ENCODE measurements at places on chromosomes 1 and 21.

- DNase-seq: no peak
Observed at GRCh38 chr1:6770751-6771440, 14.4 kb upstream of the CAMTA1 start.

DNA sequence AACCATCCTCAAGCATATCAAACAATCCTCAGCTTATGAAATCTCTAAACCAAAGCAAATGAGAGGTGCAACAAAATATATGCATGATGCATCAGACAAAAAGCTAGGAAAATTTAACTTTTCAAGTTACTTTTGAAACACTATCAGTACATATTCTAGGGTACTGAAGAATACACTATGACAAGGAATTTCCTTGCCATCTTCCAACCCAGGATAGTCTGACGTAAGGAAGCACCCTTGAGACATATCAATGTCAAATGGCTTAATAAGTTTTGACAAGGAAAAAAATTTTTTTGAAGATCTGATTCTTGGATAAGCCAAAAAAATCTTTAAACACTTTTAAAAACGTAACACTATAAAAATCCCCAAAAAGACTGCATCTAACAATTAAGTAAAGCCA lies 64.9 kb downstream of the KIFAP3 start:
- DNase-seq: no peak

DNA sequence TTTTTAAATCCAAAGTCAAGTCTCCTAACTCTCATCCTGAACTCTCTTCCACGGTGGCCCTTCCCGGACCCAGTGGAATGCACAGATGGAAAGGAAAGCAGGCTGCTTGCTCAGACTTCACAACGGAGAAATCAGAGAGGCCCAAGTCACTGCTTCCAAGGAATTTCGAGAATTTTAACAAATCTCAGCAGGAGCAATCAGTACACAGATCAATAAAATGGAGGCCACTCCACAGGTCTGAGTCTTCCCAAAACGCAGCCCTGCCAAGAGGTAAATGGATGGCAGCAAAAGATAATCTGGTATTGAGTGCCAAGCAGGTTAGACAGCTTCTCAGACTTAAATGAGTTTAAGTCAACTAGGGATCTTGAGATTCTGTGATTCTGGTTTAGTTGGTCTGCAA lies 81.1 kb upstream of the TIAM1 start:
- no peak for DNase-seq

- DNase-seq: no peak
Observed at GRCh38 chr1:221858818-221859611, 117.1 kb upstream of the DUSP10 start.

GRCh38 chr1:157132616-157133167 lies 5.5 kb downstream of the ETV3 start:
- DNase-seq: no peak

DNA sequence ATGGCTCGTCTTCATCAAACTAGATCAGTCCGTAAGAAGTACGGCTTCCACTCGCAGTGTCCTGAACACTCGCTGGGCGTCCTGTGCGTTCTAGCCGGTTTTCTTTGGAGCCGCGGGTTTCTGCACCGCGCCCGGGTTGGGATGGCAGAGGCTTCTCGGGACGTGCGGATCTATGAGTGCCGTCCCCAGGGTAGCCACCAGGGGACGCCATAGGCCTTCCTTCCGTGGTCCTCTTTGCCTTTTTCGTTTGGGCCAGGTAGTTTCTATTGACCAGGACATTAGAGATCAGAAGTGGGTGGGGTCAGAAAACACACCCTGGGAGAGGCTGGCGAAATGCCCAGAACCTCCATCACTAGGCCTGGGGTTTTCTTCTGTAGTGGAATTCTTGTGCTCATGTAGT lies 273.8 kb downstream of the FAM72C start:
- DNase-seq: no peak

DNA sequence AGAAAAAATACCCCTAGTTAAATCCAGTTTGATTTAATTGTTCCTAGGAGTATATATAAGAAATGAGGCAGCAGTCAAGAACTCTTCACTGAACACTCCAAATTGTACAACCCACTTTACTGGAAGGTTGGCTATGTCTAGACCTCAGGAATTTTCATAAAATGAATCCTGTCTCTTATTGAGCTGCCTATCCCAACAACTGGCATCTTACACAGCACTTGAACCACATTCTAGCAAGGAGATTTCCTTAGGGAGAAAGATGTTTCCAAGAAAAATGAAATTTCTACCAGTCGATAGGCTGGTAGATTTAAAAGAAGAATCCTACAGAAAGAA lies 16.3 kb downstream of the RNF19B start:
- no peak for DNase-seq

DNA sequence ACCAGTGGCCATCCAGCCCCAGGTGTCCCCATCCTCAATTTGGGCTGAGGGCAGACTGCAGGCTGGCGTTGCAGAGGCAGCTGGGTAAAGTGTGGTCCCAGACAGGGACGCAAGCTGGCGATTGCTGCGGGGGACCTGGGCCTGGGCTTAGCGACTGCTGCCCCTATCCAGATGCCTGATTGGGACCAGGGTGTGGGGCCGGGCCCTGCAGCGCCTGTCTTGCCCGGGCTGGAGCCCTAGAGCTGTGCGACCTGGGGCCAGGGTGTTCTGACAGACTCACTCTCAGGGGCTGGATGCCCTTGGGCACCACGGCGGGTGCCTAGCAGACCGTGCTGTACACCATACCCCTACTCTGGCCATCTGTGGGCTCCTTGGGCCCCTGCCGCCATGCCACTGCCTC lies 16.2 kb upstream of the FAAP20 start:
- DNase-seq: no peak

- DNase-seq: no peak
Observed at GRCh38 chr1:96059736-96060135, 661.8 kb upstream of the PTBP2 start.

- DNase-seq: no peak
Observed at GRCh38 chr1:11769274-11769673, 7.3 kb downstream of the C1orf167 start.

DNA sequence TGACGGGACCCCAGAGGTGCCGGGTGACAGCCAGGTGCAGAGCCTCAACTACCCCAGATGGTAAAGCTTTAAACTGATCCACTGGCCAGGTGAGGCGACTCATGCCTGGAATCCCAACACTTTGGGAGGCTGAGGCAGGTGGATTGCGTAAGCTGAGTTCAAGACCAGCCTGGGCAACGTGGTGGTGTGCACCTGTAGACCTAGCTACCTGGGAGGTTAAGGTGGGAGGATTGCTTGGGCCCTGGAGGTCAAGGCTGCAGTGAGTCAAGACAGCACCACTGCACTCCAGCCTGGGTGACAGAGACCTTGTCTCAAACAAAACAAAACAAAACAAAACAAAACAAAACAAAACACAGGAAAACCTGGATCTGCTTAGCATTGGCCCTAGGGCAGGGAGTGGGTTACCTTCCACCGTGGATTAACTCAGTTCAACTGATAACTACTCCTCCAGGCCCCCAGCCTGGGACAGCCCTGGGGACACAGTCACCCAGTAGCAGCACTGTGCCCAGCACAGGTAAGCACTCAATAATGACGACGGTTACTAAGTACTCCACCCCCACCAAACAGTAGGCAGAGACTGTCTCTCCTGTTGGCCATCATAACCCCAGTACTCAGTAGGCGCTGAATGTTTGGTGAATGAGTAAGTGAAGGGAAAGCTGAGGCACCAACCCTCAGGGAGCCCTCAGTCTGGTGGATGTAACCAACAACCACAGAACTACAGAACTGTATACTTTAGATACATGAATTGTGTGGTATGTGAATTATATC lies 21.6 kb downstream of the SLC66A1 start:
- no peak for DNase-seq

- DNase-seq: no peak
Observed at GRCh38 chr21:14771593-14771992, 225.5 kb upstream of the SAMSN1 start.

DNA sequence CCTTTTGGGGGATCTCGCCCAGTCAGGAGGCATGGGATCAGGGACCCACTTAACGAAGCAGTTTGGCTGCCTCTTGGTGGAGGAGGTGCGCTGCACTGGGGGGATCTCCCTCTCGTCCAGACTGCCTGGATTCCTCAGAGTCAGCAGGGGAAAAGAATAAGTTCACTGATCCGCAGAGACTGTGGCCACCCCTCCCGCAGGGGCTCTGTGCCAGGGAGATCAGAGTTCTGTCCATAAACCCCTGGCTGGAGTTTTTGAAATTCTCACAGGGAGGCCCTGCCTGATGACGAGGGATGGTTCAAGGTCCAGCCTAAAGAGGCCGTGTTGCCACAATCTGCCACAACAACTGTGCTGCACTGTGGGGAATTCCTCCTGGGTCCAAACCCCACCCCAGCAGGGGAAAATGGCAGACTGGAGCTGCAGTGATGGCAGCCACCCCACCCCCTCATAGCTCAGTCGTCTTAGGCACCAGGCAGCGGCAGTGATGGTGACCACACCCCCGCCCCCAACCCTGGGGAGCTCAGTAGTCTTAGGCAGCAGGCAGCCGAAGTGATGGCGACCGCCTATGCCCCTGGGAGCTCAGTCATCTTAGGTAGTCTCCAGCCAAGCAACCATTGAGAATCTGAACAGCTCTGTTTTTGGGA lies 273.8 kb upstream of the USP25 start:
- DNase-seq: peak; percentile 10

DNA sequence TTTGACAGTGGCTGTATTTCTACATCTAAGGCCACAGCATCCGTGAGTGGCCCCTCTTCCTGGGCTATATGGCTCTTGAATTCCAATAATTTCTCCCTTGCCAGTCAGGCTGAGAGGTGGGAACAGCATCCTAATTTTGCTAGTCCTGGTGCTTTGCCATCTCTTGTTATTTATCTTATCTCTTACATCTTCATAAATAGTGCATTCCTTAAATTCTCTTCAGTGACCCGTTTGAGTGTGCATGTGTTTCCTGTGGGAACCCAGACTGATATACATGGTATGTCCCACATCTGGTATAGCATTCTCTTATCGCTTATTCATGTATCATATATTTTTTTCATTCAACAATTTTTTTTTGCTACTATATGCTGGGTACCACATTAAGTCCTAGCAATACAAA lies 9.9 kb downstream of the S100A11 start:
- DNase-seq: no peak

DNA sequence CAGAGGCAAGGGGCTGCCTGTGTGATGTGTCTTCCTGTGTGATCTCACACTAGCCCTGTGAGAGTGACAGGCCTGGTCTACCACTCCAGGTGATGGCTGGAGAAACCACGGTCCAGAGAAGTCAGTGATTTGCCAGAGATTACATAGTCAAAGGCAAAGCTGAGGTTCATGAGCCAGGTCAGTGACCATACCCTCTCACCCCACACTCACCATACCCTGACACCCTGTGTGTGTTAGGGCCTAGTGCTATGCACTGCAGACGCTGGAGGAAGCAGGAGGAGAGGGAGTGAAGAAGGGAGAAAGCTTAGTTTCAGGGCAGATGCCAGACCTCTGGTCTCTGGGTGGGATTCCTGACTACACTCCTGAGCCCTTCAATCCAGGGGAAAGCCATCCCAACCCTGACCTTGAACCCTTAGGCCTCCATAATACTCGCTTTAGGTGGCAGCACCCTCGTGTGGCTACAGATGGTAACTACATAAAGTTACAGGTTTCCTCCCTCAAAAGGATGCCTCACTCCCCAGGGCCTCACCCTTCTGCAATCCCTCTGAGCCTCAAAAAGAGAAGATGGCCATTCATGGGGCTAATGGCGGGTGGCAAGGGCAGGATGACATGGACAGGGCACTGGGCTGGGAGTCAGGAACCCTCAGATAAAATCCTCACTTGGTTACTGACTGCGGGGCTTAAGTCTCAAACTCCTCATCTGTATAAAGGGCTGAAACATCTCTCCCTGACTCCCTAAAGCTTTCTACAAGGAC lies 20.8 kb upstream of the SDC3 start:
- no peak for DNase-seq

DNA sequence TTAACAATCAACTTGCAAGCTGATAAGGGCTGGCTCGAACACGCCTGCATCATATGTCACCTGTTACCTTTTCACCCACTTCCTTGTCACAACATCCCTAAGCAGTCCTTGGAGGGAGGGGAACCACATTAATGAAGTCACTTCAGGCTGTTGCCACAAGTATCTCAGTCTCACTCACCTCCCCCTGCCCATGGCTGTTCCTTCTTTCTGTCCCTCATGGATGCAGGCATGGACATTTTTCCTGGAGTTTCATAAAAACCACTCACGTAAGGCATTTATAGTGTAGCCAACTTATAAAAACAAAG lies 76.8 kb upstream of the ANGPTL1 start:
- no peak for DNase-seq

DNA sequence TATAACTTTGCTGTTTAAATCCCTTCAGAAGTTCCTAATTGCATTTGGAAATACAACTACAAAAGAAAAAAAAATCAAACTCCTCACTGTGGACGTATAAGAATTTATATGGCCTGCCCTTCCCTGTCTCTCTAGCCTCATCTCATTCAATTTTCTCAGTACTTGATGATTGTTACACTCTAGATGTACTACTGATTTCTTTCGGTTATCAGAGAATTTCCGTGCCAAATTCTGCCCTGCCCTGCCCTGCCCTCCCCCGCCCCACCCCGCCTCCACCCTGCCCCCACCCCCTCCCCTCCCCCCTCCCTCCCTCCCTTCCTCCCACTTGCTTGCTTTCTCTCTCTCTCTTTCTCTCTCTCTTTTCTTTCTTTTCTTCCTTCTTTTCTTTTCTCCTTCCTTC lies 71.7 kb upstream of the MPC2 start:
- no peak for DNase-seq

- DNase-seq: no peak
Observed at GRCh38 chr1:20307026-20307425, 16.4 kb downstream of the VWA5B1 start.

GRCh38 chr1:150444232-150444631 lies 43.0 kb upstream of the TARS2 start:
- no peak for DNase-seq

- no peak for DNase-seq
Observed at GRCh38 chr1:39727221-39727931, 11.3 kb upstream of the PPIE start.

DNA sequence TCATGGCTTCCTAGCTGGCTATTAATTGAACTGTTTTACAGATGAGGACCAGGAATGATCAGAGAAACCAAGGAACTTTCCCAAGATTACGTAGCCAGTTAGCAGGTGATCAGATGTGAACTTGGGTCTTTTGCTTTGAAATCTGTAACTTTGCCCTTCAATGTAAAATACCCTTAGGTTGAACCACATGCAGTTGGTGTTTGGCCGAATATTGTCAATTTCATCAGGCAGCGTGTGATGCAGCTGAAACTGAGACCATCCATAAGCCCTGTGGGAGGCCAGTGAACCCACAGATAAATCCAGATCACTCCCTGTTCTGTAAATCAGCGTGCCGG lies 150.8 kb downstream of the ETS2 start:
- no peak for DNase-seq

DNA sequence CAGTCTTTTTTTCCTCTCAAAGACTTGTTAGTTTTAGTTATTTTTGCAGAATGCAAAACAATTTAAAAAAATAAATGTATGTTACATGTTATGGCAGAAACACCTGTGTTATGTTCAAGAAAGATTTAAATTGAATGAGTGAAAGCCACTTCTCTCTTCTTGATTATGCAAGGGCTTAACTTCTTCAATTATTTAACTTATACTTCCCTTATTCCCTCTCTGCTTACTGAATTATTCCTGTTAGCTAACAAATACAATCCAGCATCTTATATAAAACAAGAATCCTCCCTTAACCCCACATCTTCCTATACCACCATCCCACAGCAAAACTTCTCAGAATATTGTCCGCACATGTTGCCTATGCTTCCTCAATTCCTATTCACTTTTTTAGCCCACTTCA lies 10.7 kb upstream of the FCER1A start:
- DNase-seq: no peak

GRCh38 chr1:75731881-75732280 lies 7.4 kb downstream of the ACADM start:
- DNase-seq: no peak

GRCh38 chr1:36204347-36204909 lies 19.8 kb upstream of the THRAP3 start:
- no peak for DNase-seq

Measured in cortex of kidney (tissue), 1 donor.